ENCODE measurements at places on chromosomes 5 and 9.

DNA sequence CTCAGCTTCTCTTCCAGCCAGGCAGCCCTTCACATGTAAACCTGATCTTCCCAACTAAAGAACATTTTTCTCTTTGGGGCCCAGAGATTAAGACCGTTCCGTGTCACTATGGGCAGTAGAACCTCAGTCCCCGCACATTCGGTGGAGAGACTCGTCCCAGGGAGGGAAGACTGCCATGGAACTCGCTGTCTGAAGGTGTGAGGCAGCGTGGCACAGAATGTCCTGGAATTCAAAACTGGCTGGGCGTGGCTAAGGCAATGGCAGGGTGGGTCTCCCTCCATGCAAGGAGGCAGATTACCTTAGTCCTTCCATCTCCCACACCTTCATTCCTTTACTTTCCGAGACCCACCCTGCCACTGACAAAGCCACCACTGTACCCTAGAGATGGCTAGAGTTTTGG lies 57.4 kb upstream of the ZNF354A start:
- DNase-seq, result no peak

GRCh38 chr5:147949711-147950573 lies 43.6 kb upstream of the C5orf46 start:
- DNase-seq, result no peak

DNA sequence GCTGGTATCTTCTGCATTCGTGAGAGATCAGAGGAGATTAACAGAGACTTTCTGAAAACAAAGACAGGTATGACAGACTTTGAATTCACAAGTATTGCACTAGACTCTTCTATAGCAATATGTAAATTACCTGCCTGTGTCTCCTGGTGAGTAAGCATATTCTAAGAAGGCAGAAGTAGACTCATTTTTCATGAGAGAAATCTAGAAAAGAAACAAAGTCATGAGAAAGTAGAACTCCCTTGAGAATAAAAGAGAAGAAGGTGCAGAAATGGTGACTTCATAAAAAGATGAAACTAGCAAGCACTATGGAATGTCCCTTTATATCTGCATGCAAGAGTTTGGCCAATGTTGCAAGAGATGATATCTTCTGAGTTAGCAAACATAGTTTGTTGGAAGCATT lies 419.8 kb downstream of the DMRT2 start:
- no peak for DNase-seq

- no peak for DNase-seq
These were observed 50.4 kb downstream of the ZNF354C start for GRCh38 chr5:179110528-179110927.

- DNase-seq, result no peak
These were observed 111.1 kb downstream of the PAM start for GRCh38 chr5:102866237-102866600.

GRCh38 chr5:81027481-81028058 lies 67.4 kb downstream of the RASGRF2 start:
- DNase-seq, result no peak

DNA sequence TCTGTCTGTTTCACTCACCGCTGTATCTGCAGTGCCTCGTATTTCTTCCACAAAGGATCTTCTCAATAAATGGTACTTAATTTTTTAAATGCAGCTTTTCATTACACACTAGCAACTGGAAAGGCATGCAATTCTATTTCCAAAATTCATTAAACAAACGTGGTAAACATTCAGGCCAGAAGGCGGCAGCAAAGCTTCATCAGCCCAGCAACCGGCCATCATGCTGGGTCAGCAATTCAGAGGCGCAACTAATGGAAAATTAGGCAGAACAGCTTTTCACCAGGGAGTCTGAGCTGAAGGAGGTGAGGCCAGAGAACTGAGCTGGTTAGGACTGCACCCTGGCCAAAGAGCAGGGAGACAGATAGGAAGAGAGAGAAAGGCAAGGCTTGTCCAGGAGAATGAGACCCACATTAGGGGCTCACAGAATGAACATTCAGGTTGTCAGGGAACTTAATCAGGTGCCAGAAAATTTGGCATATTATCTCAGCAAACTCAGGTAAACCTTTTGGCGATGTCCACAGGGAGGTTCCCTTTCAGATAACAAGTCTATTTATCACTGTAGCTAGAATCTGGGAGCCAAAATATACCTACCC lies 17.7 kb upstream of the RNF180 start:
- peak; percentile 12 for DNase-seq

- no peak for DNase-seq
These were observed 530 bp downstream of the UCK1 start for GRCh38 chr9:131530546-131530919.

- no peak for DNase-seq
These were observed 148.2 kb upstream of the KLF4 start for GRCh38 chr9:107637421-107638420.

DNA sequence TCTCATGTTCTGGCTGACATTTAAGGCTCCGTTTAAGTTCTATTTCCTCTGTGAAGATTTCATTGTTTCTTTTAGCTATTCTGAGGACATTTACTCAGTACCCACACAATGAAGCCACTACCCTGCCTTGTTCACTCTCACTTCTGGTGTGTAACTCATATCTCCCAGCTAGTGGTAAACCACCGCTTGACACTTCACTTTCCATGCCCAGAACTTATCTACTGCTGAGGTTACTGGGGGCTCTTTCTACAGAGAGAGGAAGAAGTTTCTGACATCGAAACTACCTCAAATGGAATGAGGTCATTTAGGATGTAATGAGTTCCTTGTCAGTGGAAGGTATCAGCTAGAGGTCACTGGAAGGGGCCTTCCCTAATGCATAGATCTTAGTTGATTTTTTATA lies 501.5 kb downstream of the DMAC1 start:
- DNase-seq, result no peak

GRCh38 chr9:27394154-27394825 lies 97.3 kb upstream of the EQTN start:
- no peak for DNase-seq

- no peak for DNase-seq
These were observed 478.2 kb upstream of the TNC start for GRCh38 chr9:115596021-115596745.

GRCh38 chr9:75712700-75713099 lies 177.8 kb upstream of the PCSK5 start:
- no peak for DNase-seq

GRCh38 chr5:56941981-56942380 lies 9.9 kb downstream of the MIER3 start:
- DNase-seq, result no peak

DNA sequence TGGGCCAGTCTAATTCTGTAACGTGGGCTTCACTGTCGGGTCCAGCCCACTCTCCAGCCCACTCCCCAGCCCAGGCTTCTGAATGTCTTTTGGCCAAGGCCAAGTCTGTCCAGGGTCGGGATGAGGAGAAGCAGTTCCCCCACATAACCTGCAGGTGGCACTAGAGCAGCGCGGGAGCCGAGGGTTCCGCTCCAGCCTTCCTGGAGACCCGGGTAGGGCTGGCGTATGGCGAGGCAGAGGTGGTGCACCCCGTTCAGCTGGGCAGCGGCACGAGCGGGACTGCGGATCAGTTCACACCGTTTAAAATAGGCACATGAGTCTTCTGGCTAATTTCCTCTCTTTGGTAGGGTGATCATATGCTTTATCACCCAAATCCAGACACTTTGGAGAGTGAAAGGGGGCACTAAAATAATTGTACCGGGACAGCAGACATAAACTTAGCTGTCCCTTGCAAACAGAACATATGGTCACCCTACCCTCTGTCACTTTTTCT lies 185.9 kb downstream of the MSX2 start:
- peak; percentile 12 for DNase-seq

GRCh38 chr5:178357121-178357521 lies 124.5 kb upstream of the PHYKPL start:
- DNase-seq, result no peak

GRCh38 chr5:135833961-135834638 lies 363 bp upstream of the SLC25A48 start:
- no peak for DNase-seq

DNA sequence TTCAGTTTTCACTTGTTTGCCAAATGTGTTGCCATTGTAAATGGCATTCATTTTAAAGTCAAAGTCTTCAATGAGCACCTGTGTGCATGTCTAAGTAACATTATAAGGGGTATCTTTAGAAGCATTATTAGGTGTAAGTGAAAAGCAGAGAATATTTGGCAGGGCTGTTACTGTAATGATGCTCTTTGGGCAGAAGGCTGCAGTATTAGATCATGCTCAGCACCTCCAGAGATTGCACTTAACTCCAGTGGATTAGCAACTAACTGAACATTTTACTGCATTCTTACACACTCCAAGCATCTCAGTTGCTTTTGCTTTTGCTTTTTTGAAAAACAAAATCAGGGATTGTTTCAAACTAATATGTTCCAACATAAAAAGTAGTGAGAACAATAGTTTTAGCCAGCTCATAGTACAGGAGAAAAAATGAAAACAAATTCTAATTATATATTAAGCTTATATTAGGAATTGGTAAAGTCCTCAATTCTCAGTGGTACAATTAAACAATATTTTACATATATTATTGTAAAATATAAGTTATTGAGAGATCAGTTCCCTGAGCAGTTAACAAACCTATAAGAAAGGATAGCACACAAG lies 1740.9 kb upstream of the CDH9 start:
- DNase-seq, result no peak

- no peak for DNase-seq
These were observed 143.8 kb downstream of the FBXL7 start for GRCh38 chr5:15643731-15644130.

DNA sequence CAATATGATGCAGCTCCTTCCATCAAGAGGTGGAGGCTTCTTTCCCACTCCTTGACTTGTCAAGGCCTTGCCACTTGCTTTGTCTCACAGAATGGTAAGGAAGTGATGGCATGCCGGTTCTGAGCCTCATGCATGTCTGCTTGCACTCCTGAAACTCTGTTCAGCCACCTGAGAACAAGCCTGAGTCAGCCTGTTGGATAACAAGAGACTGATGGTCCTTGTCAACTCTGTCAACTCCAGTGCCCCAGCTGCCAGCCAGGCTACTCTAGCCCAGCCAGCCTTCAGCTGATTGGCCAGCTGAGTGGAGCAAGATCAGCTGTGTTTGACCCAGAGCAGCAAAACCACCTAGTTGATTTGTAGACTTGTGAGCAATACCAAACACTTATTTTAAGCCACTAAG lies 4.4 kb upstream of the TENT4A start:
- DNase-seq, result no peak

DNA sequence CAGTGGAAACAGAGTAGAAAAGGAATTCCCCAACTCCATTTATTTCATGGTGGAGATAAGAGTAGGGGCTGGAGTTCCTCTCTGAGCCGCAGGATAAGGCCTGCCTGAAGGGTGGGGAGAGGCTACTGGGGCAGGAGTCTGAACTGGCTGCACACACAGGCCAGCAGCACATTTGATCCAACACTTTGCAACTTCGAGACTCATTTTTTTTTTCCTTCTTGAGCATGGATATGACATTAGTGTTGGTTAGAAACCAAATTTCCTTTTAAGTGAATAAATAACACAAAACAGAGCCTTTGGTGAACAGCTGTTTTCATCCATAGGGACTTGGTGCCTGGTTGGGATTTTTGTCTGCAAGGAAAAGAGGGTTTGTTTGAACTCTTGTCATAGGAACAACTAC lies 76.6 kb downstream of the RALGPS1 start:
- no peak for DNase-seq

- DNase-seq, result no peak
These were observed 45.5 kb downstream of the IRF1 start for GRCh38 chr5:132444841-132445639.

DNA sequence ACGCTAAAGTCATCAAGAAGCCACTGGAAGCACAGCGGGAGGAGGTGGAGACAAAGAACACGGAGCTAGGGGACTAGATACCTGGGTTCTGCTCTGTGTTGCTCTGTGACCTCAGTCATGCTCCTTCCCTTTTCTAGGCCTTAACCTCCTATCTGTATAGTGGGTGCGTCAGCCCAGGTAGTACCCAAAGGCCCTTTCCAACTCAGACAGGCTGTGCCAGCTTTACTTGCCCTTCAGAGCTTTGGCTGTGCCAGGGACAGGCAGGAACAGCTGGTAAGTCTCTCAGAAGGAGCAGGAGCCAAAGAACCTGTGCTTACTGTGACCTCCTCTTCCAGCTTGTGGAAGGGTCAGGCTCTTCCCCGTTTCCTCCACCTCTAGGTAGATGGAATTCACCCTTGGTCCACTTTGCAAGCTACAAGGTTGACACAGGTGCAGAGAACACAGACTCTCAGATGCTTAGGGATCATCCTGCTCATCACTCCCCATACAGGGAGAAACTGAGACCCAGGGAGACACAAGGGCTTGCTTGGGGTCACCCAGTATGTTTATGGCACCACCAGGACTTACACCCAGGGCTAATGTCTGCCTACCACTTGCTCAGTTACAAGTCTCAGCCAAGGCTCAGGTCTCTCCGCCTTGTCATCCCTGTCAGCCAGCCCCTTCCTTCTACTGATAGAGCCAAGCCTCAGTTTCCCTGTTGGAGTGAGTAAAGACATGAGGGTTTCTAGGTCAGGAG lies 1.7 kb downstream of the CCDC69 start:
- DNase-seq, result no peak

- DNase-seq, result peak; percentile 29
These were observed at the start of gene GRIN3A for GRCh38 chr9:101738566-101739183. TSS of gene GRIN3A (minus strand) at chr9:101738647. CDS start at chr9:101737979, 668 bp downstream.

DNA sequence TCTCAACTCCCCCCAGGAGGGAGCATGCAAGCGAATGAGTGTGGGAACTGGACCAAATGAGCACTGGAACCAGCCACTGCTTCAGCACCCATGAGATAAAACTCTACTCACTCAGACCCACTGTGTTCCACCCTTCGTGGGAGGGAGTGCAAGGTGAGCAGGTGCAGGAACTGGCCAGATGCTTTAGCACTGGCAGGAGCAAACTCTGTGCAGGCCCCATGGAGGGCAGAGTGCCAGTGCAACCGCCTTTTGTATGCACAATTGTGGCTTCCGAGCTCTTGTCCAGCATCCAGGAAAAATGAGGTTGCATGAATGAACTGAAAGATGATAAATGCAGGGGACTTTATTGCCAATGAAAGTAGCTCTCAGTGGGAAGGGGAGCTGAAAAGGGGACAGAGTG lies 67.4 kb upstream of the CCDC112 start:
- no peak for DNase-seq

DNA sequence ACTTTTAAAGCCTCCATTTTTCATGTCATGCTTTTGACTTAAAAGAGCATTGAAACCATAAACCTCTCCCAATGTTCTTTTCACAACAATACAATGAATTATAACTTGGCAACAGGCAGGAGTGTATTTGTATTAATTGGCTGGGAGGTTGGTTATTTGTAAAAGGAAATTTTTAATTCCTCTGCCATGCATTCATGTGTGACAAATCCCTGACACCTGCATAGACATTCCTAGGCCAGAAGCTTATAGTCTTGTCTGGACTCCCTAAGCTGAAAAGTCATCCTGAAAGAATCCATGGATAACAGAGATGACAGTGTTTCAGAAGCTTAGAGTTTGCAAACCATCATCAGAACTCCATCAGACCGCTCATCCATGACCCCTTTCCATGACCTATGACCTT lies 76.3 kb upstream of the PTGER4 start:
- DNase-seq, result no peak

GRCh38 chr5:104652271-104652861 lies 1089.8 kb upstream of the NUDT12 start:
- DNase-seq, result no peak

- DNase-seq, result peak; percentile 17
These were observed 87.8 kb upstream of the TLR4 start for GRCh38 chr9:117616431-117616831.
